ENCODE measurements at places on chromosomes 11 and 22.

- DNase-seq = no peak
Measured at GRCh38 chr11:129117595-129118350, 74.4 kb downstream of the ARHGAP32 start.

GRCh38 chr11:129578006-129578405, 202.4 kb downstream of the BARX2 start:
- DNase-seq = no peak

GRCh38 chr11:44613153-44613552, 47.7 kb downstream of the CD82 start:
- no peak for DNase-seq

DNA sequence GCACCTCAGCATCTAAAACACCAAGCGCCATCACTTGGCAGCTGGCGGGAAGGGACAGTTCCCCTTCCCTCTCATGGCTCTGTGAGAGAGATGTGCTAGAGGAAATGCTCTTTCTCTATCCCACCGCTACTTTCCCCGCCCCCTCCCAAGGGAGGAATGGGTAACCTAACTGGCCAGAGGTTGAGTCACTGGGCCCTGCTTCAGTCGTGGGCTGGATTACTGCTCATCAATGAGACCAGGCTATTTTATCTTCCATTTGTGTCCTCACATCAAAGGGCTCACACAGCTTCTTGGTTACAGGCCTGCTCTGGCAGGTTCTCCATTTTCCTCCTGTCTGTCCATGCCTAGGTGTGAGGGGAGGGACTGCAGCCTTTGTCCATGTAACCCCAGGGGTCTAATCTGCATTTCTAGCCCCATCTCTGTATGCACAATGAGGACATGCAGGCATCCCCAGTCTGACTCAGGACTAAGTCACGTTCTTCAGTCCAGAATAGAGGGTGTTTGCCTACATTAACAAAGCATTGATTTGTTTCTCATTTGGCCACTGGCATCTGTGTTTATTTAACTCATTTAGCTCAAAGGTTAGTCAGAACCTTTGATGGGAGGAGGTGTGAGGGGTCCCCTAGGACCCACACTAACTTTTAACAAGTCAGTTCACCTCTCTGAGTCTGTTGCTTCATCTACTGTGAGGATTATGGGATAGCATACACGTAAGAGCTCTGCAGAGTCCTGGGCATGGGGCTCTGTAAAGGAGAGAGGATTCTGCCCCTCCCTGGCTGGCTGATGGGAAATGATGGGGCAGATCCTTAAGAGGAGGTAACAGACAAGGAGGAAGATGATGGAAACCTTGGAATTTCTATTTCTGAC, 99.1 kb downstream of the XRRA1 start:
- DNase-seq = no peak

- DNase-seq = peak; percentile 75
Measured at GRCh38 chr11:33893711-33894397, 2.0 kb upstream of the LMO2 start.

DNA sequence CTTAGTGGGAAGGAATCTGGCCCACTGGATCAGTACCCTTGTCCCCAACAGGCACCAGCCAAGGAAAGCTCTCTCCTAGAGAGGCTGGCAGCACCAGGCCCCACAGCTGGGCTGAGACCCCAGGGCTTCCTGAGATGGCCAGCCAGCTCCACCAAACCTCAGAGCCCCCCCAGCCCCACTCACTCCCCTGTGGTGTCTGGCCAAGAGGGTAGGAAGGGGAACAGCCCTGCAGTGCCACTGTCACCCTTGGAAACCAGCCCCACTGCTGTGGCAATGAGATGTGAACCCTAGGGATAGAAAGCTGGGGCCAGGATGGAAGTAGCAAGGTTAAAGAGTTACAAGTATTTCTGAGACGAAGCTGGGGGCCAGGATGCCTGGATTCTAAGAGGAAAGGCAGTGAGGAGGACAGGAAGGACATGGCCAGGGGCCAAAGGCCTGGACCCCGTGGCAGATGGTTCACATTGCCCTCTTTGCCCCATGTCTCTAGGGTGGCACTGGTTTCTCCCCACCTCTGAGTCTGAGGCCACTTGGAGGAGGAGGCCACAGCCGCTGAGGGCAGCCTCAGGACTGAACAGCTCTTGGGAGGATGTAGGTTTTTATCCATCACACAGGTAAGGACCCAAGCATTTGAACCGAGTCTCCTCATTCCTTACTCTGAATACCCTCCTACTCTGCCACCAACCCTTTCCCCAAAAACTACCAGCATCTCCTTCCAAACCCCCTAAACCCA, 28.8 kb downstream of the NRXN2 start:
- no peak for DNase-seq

Data from activated CD4-positive, alpha-beta T cell treated with anti-CD3 and anti-CD28 coated beads, Interleukin-2, amount 50 U/mL, for 24 hours (primary cell).